ENCODE measurements at places on chromosomes 1 and 21.

DNA sequence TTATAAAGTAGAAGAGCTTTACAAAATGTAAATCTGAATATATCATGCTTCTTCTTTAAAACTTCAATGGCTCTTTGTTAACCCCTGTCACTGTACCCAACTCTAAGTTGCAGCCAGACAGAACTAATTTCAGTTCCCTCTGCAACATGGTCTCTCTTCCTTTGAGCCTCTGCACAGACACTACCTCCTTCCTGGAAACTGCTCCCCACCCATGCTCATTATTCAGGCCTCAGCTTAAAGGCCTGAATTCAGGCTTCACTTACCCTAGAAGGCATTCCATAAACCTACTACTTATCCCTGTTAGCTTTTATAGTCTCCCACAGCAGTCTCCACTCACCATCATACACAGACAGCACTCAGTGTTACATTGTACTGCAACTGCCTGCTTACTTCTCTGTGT, 2.6 kb upstream of the EEIG2 start:
- DNase-seq: no peak

- no peak for DNase-seq
These were observed 36.6 kb downstream of the WNT3A start for GRCh38 chr1:228043281-228043848.

DNA sequence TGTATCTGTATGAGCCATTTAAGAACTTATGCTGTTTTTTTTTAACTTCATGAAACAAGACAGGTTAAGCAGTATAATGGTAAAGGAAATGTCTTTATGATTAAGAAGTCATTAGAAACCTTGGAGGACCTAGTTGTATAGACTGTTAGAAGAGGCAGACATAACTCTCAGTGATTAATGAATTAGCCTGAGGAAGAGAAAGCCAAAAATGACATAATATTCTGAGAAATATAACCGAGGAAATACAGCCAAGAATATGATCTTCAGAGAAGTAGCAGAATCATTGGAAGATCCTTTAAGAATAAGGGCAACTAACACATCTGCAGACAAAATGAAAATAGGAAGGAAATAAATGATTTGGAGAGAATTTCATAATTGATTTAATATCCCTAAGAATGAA, 738.1 kb upstream of the NCAM2 start:
- DNase-seq: no peak

DNA sequence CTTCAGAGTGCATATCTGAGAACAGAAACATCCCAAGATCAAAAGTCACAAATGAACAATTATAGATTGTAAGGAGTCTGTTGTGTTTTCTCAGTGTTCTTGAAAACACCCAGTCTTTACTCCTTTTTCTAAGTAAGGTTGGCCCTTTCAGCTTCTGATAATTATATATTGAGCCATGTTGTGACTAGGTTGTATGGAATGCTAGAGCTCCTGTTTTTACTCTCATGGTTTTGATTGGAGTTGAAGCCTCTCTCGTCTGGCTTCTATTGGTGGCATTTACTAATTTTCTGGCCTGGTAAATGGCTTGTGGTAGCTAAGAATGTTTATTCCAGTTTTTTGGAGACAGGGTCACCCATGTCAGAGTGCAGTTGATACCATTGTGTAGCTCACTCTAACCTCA, 84.7 kb downstream of the NDUFS5 start:
- no peak for DNase-seq

GRCh38 chr1:50308878-50309277, 114.4 kb downstream of the DMRTA2 start:
- DNase-seq: no peak

DNA sequence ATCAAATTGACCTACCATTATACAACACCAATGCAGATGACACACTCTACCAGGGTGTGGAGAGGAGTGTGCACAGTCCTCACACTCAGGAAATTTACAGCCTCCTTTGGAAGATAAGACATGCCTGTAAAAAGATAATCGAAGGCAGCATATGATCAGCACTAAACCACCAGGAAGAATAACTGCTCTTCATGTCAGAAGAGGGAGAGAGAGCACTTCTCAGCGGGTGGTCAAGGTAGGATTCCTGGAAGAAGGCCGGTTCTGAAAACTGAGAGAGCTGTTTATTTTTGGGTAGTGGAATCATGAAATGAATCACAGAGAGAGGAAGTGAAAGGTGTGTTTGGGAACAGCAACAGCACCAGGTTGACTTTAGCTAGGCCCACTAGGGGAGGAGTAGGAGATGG, 14.0 kb upstream of the ZNF697 start:
- no peak for DNase-seq

GRCh38 chr1:227954163-227954850, 6.6 kb upstream of the WNT9A start:
- no peak for DNase-seq

DNA sequence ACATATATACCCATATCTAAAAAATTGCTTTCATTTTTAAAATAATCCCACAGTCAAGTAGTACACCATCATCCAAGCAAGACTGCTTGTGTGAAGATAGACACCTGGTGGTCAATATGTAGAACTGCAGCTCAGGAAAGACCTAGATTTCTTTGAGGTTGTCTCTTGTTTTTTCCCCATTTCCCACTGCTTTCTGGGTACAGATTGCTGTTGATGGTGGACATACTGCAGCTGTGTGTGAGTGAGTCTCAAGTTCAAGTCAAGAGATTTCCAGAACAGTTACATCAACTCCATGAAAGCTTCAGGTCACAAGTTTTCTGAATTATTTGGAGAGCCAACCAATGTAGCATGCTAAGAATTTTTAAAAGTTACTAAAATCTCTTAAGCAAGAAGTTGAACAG, 306.4 kb downstream of the DUSP10 start:
- DNase-seq: no peak

GRCh38 chr1:11893907-11894251, 32.3 kb downstream of the KIAA2013 start:
- DNase-seq: no peak

DNA sequence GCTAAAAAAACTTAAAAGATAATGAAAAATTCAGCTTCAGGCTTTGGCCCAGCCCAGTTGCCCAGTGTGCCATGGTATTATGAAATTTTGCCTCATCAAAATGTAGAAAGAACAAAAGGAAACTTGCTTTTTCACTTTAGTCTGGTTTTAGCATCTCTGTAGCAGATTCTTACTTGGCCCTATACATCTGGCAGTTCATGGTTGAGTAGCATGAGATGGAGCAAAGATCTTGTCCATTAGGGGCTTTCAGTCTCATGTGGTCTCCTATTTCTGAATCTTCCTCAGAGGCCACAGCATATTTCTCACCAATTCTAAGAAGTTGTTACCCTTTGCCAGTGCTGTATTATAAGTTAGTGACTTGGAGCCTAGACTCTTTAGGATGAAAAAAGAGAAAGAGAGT, 58.5 kb downstream of the ATP2B4 start:
- no peak for DNase-seq

GRCh38 chr1:153866045-153866850, 56.5 kb downstream of the GATAD2B start:
- peak; percentile 42 for DNase-seq

DNA sequence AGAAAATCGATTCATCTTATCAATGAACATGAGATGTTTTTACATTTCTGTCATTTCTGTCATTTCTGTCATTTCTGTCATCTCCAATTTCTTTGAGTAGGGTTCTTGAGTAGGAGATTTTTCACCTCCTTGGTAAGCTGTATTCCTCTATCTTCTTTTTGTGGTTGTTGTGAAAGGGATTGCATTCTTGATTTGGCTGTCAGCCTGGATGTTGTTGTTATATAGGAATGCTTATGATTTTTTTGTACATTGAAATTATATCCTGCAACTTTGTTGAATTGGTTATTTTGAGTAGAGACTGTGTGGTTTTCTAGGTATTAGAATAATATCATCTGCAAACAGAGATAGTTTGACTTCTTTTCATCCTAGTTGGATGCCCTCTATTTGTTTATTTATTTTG, 1233.7 kb downstream of the PLA2G4A start:
- no peak for DNase-seq
